ENCODE measurements at places on chromosomes 5 and 9.

DNA sequence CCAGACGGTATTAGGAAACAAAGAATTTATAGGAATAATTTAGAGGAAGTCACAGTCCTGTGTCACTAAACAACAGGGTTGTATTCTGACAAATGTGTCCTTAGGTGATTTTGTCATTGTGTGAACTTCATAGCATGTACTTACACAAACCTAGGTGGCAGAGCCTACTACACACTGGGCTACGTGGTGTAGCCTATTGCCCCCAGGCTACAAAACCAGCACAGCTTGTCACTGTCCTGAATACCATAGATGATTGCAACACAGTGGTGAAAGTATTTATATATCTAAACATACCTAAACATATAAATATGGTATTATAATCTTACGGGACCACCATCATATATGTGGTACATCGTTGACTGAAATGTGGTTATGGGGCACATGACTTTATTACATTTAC lies 69.3 kb downstream of the COL23A1 start:
- no peak for DNase-seq

DNA sequence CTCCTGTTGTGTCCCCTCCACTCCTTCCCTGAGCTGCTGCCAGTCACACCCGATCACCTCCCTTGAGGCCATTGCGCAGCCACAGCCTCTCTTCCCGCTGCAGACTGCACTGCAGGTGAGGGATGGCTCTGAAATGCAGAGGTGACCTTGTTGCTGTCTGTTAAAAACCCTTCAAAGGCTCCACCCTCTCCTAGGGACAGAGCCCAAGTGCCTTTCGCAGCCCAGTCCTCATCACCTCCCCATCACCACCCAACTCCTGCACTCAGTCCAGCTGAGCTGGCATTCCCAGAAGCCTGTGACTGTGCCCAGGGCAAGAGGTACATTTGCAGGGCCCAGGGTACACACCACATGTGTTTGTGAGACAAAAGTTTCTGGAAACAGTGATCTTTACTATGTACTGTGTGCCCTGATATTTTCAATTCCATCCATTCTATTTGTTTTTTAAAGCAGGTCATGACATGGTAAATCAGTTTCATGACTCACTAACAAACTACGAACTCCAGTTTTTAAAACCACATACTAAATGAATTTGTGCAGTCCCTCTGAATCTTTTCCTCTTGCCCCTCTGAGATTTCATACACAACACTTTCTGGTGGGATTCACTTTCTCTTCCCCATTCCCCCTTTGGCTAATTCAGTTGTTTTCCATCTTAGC lies 73.0 kb upstream of the SPOCK1 start:
- DNase-seq = no peak

DNA sequence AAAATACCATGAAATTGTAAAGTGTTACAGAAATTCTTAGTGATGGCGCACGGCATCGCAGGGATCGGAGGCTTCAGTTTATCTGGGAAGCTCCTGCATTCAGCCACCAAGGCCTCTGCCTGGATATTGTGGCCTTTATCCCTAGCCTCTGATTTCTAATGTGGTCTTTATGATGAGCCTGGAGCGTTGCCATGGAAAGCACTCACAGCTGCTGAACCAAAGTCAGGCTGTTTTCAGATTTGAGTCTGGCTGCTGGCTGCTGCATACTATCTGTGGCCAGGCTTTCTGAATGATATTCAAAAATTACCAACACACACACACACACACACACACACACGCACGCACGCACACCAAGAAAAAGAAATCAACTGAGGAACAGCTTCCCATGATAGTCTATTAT lies 101.1 kb upstream of the ZNF366 start:
- no peak for DNase-seq

DNA sequence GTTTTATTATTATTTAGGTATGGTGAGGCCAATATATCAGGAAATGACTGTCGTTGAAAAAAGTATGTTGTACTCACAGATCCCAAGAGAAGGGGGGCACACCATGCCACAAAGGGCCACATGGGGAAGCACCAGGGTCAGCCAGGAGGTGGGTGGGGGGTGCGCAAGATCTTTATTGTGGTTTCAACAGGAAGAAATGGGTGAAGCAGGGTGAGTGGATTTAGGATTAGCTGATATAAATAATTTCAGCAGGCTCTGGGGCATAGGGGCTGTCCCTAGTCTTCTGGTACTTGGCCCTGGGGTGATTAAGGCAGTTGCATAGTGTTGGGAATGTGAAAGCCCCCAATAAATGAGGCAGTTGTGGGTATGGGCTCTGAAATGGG lies 8.6 kb downstream of the PDCD1LG2 start:
- DNase-seq = no peak

DNA sequence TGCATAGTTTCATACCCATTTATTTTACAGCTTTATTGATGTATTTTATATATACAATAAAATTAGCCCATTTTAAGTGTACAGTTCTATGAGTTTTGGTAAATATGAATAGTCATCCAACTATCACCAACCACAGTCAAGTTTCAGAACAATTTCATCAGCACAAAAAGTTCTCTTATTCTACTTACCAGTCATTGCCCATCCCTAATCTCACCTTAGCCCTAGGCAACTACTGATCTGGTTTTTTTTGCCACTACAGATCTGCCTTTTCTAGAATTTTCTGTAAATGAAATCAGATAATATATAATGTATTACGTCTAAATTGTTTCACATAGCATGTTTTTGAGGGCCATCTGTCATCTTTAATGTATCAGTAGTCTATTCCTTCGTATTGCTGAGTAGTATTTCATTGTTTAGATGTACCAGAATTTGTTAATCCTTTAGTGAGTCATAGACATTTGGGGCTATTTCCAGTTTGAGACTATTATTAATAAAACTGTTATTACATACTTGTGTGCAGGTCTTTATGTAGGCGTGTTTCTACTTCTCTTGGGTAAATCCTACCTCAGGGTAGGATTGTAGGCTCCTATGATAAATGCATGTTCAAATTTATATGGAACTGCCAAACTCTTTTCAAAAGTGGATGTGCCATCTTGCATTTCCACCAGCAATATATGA lies 198.5 kb upstream of the ADAMTSL1 start:
- no peak for DNase-seq

GRCh38 chr9:131583337-131583645 lies 38.0 kb downstream of the PRRT1B start:
- no peak for DNase-seq

DNA sequence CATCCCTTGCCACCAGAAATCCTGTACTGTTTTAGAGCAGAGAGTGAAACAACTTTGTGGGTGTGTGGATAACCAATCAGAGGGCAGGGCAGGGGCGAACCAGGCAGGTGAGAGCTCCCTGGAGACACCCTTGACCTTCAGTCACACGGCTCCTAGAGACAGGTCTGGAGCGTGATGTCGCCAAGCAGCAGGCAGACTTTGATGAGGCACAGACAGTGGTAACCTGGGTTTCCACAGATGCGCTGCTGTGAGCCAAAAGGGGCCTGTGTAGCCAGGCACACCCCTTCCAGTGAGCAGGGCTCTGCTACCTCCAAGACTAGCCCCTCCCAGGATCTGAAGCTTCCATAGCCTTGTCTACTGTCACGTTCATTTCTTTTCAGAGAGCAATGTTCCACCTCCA lies 317.8 kb upstream of the ADCY2 start:
- no peak for DNase-seq

DNA sequence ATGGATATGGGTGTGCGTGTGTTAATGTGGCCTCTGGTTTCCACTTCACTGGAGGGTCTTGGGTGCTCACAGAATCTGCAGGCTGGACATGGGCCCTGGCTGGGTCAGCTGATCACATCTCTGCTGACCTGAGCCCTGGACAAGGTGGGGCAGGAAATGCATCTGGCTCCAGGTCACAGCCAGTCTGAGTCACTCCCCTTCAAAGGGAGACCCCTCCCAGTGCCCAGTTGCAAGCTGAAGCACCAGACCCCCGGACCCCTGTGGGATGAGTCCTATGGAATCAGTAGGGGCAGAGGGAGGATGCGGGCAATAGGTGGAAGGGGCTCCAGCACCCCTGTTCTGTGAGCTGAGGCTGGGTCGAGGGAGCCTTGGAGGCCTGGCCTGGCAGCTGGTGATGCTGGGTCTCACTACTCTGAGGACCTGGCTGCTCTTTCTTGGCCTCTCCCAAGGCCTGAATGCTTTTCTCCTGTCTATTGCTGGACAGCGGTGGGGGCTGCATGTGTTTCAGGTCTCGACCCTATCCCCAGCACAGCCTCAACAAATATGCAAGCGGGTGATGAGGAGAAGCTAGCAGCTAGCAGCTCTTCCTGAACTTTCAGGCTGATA lies 54.5 kb downstream of the PHF2 start:
- DNase-seq = no peak

DNA sequence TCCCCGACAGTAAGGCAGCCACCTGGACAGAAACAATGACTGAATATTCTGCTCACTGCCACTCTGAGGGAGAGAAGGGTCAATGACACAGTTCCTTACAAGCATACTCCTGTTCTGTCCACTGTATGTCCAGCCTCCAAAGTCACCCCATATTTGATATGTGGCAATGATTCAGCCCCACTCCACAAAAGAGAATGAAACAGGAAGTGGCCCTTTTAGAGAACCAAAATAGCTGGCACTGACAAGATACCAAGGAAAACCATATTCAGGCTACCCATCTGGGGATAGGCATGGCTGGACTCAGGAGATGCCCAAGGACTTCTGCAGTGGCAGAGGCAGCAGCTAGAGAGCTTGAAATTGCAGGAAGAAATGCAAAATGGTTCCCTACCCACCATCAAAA lies 12.8 kb upstream of the GFRA3 start:
- no peak for DNase-seq

DNA sequence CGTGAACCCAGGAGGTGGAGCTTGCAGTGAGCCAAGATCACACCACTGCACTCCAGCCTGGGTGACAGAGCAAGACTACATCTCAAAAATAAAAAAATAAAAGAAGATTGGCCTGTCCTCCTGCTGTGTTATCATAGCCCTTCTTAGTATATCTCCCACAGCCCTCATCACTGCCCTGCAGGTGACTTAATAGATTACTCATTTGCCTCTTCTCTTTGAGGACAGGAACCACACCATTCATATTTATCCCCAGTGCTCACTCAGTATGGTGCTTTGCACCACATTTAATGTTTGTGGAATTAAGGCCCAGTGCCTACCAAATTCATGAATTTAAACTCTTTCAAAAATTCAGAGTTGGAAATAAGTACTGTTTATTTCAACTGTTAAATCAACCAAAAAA lies 10.3 kb downstream of the IDNK start:
- DNase-seq = no peak

DNA sequence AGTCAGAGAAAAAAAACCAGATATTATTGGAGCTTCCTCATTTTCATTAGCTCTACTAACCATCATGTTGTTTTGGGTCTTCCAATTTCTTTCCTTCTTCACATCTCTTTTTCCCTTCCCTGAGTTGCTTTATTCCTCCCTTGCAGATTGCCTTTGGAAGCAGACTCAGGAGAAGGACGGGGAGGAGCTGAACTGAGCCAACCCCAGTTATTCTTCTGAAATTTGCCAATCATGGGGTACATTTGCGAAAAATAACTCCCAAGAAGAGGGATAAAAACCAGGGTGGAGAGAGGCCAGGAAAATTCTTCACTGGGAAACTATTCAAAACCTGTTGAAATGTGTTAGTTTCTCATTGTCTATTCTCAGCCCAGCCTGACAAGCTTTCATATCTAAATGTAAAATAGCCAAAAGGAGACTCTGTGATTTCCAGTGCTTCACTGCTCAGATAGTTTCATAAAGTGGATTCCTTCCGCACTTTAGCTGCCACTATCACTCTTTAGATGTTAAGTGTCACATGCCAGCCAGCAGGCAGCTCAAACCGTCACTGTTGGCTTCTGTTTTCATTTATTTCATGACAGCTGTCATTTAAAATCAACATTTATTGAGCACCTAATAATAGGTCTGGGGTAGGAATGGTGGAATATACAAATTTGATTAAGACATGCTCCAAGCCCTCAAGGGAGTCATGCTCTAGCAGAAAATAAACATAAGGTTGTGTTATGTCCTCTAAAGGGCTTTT lies 204.5 kb downstream of the SREK1 start:
- DNase-seq = no peak

Measured in stimulated activated CD4-positive, alpha-beta T cell treated with anti-CD3 and anti-CD28 coated beads, Interleukin-1b, Interleukin-23, amount 100 ng/mL, for 24 hours (primary cell).